ENCODE measurements at places on chromosomes 3 and 15. TPM values are rescaled to one million over a fixed set of nuclear protein-coding genes. Genes with fewer than 3 reads are reported as not detected.

- H3K36me3 ChIP-seq = no peaks in the 10 kb centered on the region
- no peaks in the 10 kb centered on the region for H3K4me1 ChIP-seq
- H3K4me3 ChIP-seq = no peak overlapping the region
- DNase-seq = no peak
Measured at GRCh38 chr3:38283810-38284755, 2.0 kb downstream of the SLC22A14 start.

CTXN2 gene
- 0.14 TPM for total RNA-seq

GOLGA8J gene
- not detected for total RNA-seq

GRCh38 chr3:158205994-158206393, 96.1 kb downstream of the RSRC1 start:
- H3K36me3 ChIP-seq = no peaks in the 10 kb centered on the region
- H3K27me3 ChIP-seq = no peaks in the 10 kb centered on the region
- no peak for DNase-seq
- H3K4me3 ChIP-seq = no peak overlapping the region

GRCh38 chr3:187836823-187837770, 91.8 kb upstream of the BCL6 start:
- no peaks in the 10 kb centered on the region for H3K4me1 ChIP-seq
- H3K27ac ChIP-seq = no peak overlapping the region
- H3K36me3 ChIP-seq = no peaks in the 10 kb centered on the region
- no peak for DNase-seq

DPPA4 gene
- not detected for total RNA-seq

CD200R1 gene
- not detected for total RNA-seq

LNP1 gene
- 0.80 TPM for total RNA-seq

- H3K4me1 ChIP-seq = no peaks in the 10 kb centered on the region
- H3K4me3 ChIP-seq = no peak overlapping the region
- H3K36me3 ChIP-seq = no peaks in the 10 kb centered on the region
Measured at GRCh38 chr3:88311826-88312225, 162.1 kb downstream of the C3orf38 start.

DTX3L gene
- total RNA-seq = 20.5 TPM

DNA sequence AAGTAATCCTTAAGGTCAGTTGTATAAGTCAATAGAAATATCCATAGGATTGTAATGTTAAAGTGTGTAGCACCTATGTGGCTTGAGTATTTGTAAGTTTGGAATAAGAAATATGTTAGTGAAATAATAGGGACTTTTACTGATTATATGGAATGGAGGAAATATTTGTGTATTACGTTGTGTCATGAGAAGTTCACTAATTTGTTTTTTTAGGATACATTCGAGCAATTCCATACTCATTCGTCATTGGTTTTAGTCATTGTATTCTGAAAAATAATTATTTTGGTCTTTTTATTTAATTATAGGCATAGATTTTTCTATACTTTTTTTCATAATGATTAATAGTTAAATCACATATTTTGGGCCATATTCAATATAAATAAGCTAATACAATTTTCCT, 21.0 kb downstream of the MBNL1 start:
- H3K36me3 ChIP-seq = no peaks in the 10 kb centered on the region
- no peaks in the 10 kb centered on the region for H3K27me3 ChIP-seq
- DNase-seq = no peak

GRCh38 chr15:39852250-39852649, 67.8 kb downstream of the GPR176 start:
- H3K36me3 ChIP-seq = no peaks in the 10 kb centered on the region
- no peaks in the 10 kb centered on the region for H3K27me3 ChIP-seq
- H3K4me3 ChIP-seq = no peak overlapping the region

DNA sequence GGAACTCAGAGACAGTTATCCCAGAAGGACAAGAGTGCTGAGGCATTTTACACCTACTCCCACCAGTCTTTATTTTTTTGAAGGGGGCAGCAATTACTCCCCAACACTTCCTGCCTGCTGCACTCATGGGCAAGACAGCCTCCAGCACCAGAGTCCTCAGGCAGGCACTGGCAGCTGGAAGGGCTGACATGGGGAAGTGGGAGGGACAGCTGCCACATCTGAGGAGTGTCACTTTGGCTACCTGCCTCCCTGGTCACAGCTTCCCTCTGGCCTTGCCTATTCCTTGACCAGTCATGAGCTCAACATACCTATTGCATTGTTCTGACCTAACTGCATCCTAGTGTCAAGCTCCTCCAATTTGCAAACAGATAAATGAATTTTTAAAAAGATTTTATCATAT, 10.2 kb upstream of the LACTB start:
- peaks cover 5% of the 10 kb centered on the region for H3K4me1 ChIP-seq
- no peaks in the 10 kb centered on the region for H3K27me3 ChIP-seq
- H3K36me3 ChIP-seq = no peaks in the 10 kb centered on the region
- DNase-seq = no peak

KIF15 gene
- total RNA-seq = 21.6 TPM

TM4SF1 gene
- 559 TPM for total RNA-seq

GRCh38 chr15:55457401-55458022, 49.2 kb downstream of the PIERCE2 start:
- DNase-seq = no peak
- H3K4me3 ChIP-seq = no peak overlapping the region
- H3K27me3 ChIP-seq = no peaks in the 10 kb centered on the region
- no peaks in the 10 kb centered on the region for H3K4me1 ChIP-seq

DNA sequence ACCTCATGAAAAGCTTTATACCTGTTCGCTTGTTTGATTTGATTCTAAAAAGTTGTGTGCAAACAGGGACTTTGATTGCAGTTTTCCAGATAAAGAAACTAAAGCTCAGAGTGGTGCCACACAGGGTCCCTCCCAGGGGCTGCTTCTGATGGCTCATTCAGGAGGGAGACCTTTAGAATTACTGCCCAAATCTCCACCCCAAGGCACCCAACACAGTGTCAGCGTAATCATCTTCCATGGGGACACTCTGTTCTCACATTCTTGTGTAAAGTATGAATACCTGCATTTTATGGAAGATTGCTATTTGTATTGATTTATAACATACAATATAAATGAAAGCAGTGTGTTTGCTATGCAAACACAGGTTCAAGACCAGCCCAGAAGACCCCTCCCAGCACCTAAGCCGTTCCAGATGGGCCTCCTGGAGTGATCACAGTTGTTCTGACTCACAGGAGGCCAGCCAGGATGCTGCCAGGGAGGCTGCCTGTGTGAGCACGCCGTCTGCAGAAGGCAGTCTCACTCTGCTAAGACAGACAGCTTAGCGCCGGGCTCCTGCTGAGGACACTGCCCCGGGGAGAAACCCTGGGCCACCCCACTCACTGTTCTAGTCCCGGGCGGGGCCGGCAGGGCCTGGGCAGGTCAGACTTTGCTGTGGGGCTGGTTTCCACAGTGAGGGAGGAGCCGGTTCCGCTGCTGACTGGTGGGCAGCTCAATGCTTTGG, 185.6 kb downstream of the FAM43A start:
- peak overlapping the region; percentile 73 for H3K27ac ChIP-seq
- H3K4me1 ChIP-seq = peaks cover 50% of the 10 kb centered on the region
- DNase-seq = peak; percentile 71

SEMA3G gene
- total RNA-seq = 22.6 TPM

GRCh38 chr15:63913786-63914315, 80.1 kb upstream of the HERC1 start:
- no peaks in the 10 kb centered on the region for H3K27me3 ChIP-seq
- peaks cover 22% of the 10 kb centered on the region for H3K4me1 ChIP-seq
- no peak overlapping the region for H3K4me3 ChIP-seq
- no peak for DNase-seq
- H3K27ac ChIP-seq = no peak overlapping the region
- H3K36me3 ChIP-seq = no peaks in the 10 kb centered on the region

SAXO2 gene
- 0.67 TPM for total RNA-seq

DNA sequence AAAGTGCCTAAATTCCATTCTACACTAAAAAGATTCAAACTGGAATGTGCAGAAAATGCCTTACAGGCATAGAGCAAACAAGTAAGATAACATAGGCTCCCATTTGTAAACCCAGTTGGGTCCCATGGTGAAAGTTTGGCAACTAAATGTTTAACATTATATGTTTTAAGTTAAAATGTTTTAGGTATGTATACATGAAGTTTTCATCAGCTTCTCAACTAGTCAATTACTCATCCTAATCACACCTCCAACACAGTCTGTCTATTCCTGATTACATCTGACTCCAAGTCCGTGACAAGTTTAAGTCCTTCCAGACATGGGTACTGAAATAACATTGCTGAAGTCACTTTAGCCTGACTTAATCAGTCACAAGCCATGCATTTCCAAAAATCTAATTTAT, 25.0 kb downstream of the MYLK start:
- H3K36me3 ChIP-seq = no peaks in the 10 kb centered on the region
- no peak overlapping the region for H3K27ac ChIP-seq
- H3K27me3 ChIP-seq = peaks cover 2% of the 10 kb centered on the region
- H3K4me1 ChIP-seq = no peaks in the 10 kb centered on the region
- no peak for DNase-seq
- H3K4me3 ChIP-seq = no peak overlapping the region

GRCh38 chr3:111859061-111859973, at the start of gene PHLDB2:
PHLDB2 (plus strand) TSS chr3:111859265; CDS start chr3:111884078, 24,813 bp downstream.
- peak; percentile 78 for DNase-seq
- peaks cover 37% of the 10 kb centered on the region for H3K4me1 ChIP-seq
- peak within 1 kb of the TSS; percentile 98 for H3K27ac ChIP-seq

DNA sequence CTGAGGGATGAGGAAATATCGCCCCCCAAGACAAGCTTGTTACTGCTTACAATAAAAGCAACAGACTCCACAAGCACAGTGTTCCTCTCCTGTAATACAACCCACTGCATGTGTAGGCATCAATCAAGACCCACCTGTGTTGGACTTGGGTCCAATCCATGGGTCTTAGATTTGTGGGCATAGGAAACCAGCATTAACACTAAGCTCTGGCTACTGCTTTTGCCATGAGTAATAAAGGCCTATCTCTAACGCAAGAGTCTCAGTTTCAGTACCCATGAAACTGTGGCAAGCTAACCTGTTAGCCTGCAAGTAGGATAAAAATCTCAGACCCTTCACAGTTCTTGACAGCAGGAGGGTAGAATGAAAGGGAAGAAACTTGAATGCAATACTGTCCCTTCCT, 5.2 kb upstream of the EIF1B start:
- peaks cover 15% of the 10 kb centered on the region for H3K4me1 ChIP-seq
- H3K36me3 ChIP-seq = no peaks in the 10 kb centered on the region
- no peak for DNase-seq
- no peaks in the 10 kb centered on the region for H3K27me3 ChIP-seq
- H3K27ac ChIP-seq = no peak overlapping the region
- no peak overlapping the region for H3K4me3 ChIP-seq

GRCh38 chr15:101050623-101051290, 131.6 kb downstream of the LRRK1 start:
- H3K4me3 ChIP-seq = no peak overlapping the region
- no peak overlapping the region for H3K27ac ChIP-seq
- H3K36me3 ChIP-seq = no peaks in the 10 kb centered on the region
- H3K27me3 ChIP-seq = no peaks in the 10 kb centered on the region

ROBO1 gene
- total RNA-seq = 26.4 TPM

GRCh38 chr15:77247116-77247515, 172.8 kb downstream of the PEAK1 start:
- H3K27ac ChIP-seq = no peak overlapping the region
- DNase-seq = no peak
- no peak overlapping the region for H3K4me3 ChIP-seq
- H3K36me3 ChIP-seq = peaks cover 4% of the 10 kb centered on the region

HCLS1 gene
- 68.5 TPM for total RNA-seq

DNA sequence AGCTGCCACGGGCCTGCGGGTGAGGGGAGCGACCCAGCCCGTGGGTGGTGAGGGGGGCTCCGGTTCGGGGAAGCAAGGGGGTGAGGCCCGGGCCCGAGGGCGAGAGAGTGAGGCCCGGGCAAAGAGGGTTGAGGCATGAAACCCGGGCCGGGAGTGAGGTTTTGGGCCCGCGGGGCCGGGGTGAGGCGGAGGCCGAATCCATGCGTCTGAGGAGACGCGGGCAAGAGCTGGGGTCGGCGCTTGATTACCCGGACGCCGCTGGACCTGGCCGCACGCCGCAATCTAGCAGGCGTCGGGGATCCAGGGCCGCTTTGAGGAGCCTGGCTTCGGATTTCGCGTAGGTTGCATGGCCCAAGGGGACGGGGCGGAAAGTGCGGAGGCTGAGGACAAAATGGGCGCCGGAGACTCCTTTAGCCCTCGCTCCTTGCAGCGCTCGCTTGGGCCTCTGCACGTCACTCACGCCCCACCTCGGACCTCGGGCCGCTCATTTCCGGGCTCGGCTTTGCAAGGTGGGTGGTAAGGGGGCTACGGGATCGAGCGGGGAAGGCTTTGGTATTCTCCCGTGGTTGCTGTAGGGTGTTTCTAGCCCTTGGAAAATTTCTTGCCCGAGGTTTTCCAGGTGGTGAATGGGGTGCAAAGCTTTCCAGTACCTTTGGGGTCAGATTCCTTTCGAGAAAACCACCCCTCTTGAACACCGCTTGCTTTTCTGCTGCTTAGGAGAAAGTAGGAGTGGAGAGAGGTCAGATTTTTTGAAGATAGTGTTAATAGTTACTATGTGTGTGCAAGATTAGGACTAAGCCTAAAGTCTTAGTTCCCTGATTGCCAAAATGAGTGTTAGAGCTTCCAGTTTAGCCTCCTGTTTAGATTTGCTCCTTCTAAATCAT, 827 bp downstream of the SLC25A36 start:
- no peaks in the 10 kb centered on the region for H3K27me3 ChIP-seq
- H3K4me3 ChIP-seq = peak overlapping the region; percentile 68
- H3K4me1 ChIP-seq = peaks cover 11% of the 10 kb centered on the region
- H3K27ac ChIP-seq = peak overlapping the region; percentile 80
- peak; percentile 63 for DNase-seq

PLA2G4E gene
- not detected for total RNA-seq

GRCh38 chr3:186821429-186822387, 15.4 kb upstream of the RFC4 start:
- peak overlapping the region; percentile 58 for H3K4me3 ChIP-seq
- H3K36me3 ChIP-seq = no peaks in the 10 kb centered on the region
- DNase-seq = peak; percentile 61
- no peaks in the 10 kb centered on the region for H3K27me3 ChIP-seq
- no peak overlapping the region for H3K27ac ChIP-seq

DNA sequence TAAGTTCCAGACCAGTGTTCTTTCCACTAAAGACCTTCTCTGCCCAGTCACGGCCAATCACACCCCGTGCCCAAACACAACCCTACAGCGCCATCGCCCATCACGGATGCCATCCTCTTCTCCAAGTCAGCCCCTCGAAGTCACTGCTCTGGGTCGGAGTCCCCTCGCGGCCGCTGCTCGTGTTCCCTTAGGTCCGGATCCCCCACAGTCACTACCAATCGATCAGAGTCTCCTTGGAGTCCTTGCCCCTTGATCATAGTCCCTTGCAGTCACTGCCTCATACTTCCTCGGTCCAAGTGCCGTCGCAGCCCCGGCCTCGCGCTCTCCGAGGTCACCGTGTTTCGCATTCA, 461 bp downstream of the PCYT1A start:
- H3K4me1 ChIP-seq = peaks cover 11% of the 10 kb centered on the region
- H3K36me3 ChIP-seq = no peaks in the 10 kb centered on the region
- H3K4me3 ChIP-seq = peak overlapping the region; percentile 27
- H3K27me3 ChIP-seq = no peaks in the 10 kb centered on the region

Measured in endothelial cell of umbilical vein (primary cell).